NCI-H510A treated with DMSO at 0.1 percent for 48 hours (cell line): ENCODE measurements at places on chromosomes 1 and 21.

DNA sequence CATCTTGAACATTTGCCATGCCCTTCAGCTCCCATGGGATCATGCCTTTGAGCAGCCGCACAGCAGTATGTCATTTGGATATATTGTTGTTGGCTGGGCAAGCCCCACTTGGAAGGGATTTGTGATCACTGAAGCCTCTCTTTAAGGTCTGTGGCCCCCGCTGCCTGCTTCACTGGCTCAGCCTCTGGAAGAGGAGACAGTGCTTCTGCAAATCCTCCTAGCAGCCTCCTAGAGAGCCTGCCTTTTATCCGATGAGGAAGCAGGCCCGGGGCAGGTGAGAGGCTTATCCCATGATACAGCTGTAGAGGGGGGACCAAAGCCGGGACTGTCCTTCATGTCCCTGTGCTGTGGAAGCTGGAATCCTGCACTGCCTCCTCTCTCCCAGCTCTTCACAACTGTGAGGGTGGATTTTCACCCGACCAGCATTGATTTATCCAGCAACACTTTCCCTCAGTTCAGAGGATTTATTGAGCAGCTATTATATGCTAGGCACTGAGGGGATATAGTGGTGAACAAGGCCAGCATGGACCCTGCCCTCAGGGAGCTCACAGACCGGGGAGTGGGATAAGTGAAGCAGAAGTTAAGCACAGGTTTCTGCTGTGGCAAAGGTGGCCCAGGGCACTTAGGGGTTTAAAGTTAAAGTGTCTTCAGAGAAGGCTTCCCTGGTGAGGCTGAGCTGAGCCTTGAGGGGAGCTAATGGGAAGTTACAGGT is 3.9 kb downstream of the TMEM61 start:
- no peak for DNase-seq

DNA sequence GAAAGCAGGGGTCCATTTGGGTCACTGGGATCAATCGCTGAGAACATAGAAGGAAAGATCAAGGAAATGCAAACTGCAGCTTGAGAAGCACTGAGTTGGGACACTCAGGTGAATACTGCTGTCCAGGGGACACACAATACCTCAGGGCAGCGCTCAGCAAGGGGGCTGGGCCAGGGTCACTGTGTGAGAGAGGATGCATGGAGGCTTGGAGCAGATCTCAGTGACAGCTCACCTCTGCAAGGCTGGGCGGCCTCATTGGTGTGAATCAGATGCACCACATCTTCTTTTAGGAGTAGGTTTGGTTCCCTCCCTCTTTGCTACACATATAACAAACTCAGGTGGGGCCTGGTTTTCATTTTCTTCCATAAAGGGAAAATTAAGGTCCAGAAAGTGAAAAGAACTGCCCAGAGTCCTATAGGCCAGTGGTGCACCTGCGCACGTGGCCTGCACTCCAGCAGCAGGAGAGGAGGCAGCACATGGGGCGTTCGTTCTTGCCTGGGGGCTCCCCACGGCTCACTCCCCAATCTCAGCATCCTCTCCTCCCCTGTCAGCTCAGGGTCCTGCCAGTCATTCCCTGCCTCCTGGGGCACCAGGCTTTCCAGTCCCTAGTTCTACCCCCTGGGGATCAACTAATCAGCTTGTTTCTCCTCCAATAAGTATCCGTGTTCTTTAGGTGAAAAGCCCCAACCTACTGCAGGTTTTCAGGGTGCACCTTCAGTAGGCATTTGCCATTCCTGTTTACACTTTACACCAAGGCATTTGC is 1.5 kb downstream of the A3GALT2 start:
- no peak for DNase-seq

- DNase-seq = no peak
Observed at GRCh38 chr1:233868461-233868860, 36.0 kb upstream of the SLC35F3 start.

GRCh38 chr21:45078877-45079281 is 4.5 kb downstream of the ADARB1 start:
- no peak for DNase-seq

GRCh38 chr21:33035147-33035546 is 9.4 kb downstream of the OLIG2 start:
- DNase-seq = no peak

DNA sequence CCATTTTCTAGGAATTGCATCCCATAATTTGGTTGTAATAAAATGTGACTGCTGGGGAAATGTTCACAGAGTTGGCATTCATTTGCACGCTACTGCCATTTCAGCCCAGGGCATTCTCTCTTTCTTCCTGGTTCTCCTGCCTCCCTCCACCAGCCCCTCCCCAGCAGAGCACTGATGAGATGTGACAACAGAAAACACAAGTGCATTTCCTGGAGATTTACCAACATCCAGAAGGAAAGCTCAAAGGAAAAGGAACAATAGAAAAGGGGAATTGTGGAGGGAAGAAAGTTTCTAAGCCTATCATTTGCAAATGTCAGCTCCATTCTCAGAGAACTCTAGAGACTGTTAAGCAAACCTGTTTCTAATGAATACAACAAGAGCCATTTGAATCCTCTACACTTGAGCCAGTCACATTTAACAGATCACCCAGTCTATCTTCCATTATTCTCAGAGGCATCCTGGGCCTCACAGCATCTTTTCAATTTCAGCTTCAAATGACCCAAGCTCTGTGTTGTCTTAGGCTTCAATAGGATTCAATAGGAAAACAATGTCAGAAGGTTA is 395.6 kb upstream of the PBX1 start:
- no peak for DNase-seq

DNA sequence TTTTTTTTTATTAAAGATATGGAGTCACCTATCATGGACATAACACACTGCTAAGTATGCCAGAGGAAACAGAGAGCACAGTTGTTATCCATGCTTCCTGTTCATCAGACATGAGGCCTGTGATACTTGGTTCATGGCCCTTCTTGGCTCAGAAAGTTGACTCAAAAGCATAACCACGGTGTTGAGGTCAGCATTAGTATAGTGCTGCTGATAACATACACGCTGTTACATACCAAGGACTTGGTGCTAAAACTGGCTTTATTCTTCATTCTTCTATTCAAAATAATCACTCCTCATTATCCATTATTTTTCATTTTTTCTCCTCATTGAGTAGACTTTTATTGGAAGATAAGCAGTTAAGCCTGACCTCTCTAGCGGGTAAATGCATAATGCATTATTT is 464.1 kb downstream of the ADGRL2 start:
- no peak for DNase-seq
